ENCODE measurements at places on chromosomes 16 and 17.

- no peak for DNase-seq
Measured at GRCh38 chr17:57940653-57941329, 14.4 kb downstream of the CUEDC1 start.

DNA sequence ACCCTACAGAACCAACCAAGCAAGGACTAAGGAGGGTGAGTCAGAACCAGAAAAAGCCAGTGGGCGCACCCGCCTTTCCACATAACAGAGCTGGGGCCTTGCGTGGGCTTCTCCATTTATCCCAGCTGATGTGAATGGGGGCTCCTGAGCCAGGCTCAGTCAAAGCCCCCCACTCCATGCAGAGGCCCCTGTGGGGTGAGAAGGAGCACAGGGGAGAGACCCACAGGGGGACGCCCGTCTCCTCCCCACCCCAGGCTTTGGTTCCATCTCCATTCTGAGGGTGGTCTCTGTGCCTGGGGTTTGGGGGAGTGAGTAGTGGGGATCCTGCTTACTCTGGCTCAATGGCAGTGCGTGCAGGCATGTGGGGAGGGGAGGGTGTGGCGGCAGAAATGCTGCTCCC, 210.1 kb upstream of the TNRC6C start:
- DNase-seq = no peak

GRCh38 chr16:83928341-83929055, 24.5 kb upstream of the OSGIN1 start:
- DNase-seq = no peak

GRCh38 chr17:58052945-58053715, 30.1 kb upstream of the DYNLL2 start:
- DNase-seq = no peak

GRCh38 chr17:42989726-42990652, 8.2 kb upstream of the RPL27 start:
- DNase-seq = no peak
